ENCODE measurements at places on chromosomes 1 and 21.

- DNase-seq: no peak
These were observed 24.6 kb upstream of the ECE1 start for GRCh38 chr1:21314743-21315396.

GRCh38 chr1:170807432-170807831 is 127.9 kb upstream of the MROH9 start:
- no peak for DNase-seq

- no peak for DNase-seq
These were observed 283.1 kb downstream of the NUF2 start for GRCh38 chr1:163604896-163605295.

- no peak for DNase-seq
These were observed 213.1 kb downstream of the KAZN start for GRCh38 chr1:14811573-14811972.

DNA sequence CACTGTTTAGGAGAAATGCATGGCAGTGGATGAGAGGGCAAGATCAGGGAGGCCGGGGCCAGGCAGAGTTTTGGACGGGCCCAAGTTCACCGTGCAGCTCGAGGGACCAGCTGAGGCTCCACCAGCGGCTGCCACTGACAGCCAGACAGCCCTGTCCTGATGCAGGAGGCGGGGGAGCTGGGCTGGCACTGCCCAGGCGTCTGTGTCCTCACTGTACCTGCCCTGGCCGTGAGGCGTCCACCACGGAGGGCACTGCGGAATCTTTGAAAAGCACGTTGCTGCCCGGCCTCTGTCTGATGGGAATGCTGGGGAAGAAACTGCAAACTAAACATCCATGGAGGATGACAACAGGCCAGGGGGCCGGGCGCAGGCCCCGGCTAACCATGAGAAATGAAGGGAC is 35.5 kb downstream of the VPS26C start:
- no peak for DNase-seq
